ENCODE measurements at places on chromosomes 12 and 14. TPM values are rescaled to one million over a fixed set of nuclear protein-coding genes. Genes with fewer than 3 reads are reported as not detected.

DNA sequence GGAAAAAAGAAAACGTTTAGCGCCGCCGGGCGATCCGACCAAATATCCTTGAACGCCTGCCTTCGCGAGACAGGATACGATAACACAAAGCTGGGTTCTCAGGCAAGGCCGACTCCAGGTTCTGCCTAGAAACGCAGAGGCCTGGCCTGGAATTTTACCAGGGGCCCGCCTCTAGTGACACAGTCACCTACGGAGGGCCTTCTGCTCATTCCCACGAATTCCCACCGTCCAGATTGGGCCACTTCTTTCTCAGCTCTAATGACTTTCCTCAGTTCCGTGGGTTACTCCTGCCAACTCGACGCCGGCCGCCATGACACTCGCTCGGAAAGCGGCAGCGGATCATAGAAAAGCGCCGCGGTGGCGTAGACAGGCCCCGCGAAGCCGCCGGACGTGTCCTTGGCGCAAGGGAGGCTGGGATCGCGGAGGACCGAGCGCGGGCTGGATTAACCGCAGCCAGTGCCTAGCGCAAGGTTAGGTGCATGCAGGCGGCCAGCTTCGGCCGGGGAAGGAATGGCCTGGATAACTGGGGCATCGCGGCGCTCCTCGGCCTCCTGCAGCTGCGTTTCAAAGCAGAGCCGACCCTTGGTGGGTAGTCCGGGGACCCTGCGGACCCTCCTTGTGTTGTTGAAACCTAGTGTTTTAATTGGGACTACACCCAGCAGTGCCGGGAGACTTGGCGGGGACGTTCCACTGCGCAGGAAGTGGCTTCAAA, at the start of gene TRIP11:
Gene TRIP11, minus strand, starts transcription at position 341 of the 712 bp plus-strand sequence. CDS start 374 bp downstream, outside the sequence.
- peak; percentile 93 for DNase-seq

- DNase-seq, result no peak
These were observed 65.0 kb downstream of the NUMB start for GRCh38 chr14:73393375-73393774.

- peak; percentile 87 for DNase-seq
These were observed 28.7 kb downstream of the CCDC85C start for GRCh38 chr14:99575043-99576023.

RNASE1 gene
- total RNA-seq, result not detected

DNA sequence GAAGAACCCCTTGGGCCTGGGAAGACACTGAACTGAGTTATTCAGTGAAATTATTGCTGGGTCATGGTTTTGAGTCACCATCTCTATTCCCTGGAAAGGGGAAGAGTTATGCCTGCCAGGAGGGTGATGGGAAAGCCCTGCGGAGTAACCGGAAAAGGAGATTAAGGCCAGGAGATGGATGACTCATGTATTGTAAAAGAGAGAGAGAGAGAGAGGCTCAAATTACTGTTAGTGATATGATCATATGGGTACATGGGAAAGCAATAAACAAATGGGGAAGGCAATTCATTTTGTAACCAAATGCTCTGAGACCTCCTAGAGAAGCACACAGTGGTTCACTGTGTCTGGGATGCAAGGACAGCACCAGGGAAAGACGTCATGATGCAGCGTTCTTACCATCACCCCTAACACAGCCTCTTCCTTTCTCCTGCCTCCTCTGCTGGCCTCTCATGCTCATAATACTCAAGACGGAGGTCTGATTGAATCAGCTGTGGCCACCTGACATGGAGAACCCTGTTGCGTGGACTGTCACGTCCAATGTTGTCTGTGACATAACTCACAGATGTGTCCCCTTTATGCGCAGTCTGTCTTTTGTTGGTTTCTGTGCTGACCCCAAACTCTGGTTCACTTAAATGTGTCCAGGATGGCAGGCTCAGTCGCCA, 243.7 kb downstream of the TMEM132D start:
- peak; percentile 89 for DNase-seq

- DNase-seq, result no peak
These were observed 1.3 kb downstream of the RAPGEF3 start for GRCh38 chr12:47757364-47757839.

Data from MG63 (cell line).